Endothelial cell of umbilical vein (primary cell): ENCODE measurements at places on chromosomes 11 and 22. TPM values are rescaled to one million over a fixed set of nuclear protein-coding genes. Genes with fewer than 3 reads are reported as not detected.

Gene BTBD10
- total RNA-seq, result 49.6 and 54.8 TPM in 2 replicates

DNA sequence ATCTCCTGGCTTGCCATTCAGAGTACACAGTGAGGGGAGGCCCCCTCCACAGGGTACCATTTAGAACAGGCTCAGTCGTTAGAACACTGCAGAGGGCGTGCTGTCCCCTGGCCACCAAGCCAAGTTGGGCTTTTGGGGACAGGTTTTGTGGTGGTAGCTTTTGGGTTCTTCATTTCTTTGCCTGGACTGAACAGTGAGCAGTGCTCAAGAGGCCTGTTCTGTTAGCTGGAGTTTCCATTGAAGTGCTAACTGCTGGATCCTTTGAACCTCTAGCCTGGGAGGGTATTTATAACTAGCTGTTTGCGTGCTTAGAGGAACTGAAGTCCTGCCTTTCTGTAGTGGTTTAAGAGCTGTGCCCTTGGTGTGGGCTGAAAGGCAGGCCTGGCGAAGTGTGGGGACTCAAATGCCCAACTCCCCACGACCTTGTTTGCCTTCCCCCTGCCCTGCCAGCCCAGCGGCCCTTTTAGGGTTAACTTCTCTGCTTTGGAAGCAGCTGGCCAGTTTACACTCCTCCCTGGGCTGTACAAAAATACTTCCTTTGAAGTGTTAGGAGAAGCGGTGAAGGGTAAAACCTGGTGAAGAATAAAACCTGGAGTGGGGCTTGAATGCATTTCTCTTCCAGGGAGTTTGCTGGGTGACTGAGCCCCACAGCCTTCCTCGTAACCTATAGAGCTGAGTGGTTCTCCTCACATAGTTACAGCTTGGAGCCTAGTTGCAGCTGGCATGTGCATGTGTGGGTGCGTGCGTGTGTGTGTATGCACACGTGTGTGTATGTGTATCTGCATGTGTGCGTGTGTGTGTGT is 34.6 kb downstream of the ZNRF3 start:
- DNase-seq, result no peak

Gene DDX6
- total RNA-seq, result 132 and 138 TPM in 2 replicates

- no peak for DNase-seq
These were observed 59.4 kb downstream of the PKNOX2 start for GRCh38 chr11:125223901-125224361.

DNA sequence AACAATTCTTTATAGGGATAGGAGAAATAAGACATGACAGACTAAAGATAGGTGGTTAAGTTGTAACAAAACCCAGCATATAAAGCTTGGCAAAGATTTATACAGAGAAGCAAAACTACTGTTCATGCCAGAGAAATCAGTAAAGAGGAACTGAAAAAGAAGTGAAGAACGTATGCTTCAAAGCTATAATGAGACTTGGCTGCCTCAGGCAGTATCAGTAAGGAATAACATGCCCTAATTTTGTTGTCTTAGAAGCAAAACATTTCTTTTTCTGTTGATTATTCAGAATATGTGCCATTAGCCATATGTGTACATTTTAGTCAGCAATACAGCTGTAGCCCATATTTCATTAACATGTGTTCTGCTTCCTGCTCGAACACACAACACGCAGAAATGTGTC is 403.2 kb downstream of the NELL1 start:
- no peak for DNase-seq

- no peak for DNase-seq
These were observed 13.2 kb downstream of the BARX2 start for GRCh38 chr11:129388824-129389223.

Gene VSIG10L2
- not detected in 2 replicates for total RNA-seq

GRCh38 chr11:120652705-120653335 is 141.3 kb downstream of the GRIK4 start:
- no peak for DNase-seq

DNA sequence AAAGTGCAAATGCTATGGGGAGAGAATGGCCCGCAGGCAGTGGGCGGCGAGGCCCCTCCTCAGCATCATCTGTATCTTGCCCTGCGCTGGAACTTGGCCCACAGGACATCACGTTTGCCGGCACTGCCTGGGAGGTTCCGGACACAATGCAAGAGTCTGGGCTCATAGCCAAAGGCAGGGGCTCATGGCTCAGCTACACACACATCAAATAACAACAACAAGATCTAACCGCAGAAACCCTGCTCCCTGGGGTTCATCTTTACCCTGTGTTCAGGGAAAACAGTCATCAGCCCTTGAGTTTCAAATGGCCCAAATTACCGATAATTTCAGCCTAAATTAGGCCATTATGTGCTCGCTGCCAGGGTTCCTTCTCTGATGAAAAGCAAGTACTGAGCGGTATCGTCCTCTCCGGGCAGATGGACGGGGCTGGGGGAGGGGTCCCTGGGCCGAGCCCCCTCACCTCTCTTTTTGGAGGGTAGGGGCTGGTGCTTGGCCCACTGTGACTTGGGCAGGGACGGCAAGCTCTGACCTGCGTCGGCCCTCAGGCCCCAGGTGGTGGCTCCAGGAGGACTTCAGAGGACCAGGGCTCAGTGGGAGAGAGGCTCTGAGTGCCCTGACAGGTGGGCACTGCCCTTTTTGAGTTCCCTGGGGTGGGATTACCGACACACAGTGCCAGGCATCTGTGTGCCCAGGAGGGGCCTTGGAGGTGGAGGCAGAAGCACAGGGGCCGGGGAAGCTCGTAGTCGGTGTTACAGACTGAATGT is 25.0 kb upstream of the GAL start:
- DNase-seq, result peak; percentile 91

DNA sequence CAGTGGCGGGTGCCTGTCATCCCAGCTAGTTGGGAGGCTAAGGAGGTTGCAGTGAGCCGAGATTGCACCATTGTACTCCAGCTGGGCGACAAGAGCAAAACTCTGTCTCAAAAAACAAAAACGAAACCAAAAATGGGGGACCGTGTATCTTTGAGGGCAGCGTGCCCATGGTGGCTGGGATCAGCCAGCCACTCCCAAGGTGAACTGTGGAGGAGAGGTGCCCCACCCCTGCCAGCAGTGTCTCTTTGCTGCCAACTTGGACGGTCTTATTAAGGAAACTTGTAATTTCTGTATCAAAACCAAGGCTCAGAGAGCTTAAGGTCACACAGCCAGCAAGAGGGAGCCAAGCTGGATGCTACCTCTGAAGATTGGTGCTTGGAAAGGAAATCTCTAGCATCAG is 147.7 kb downstream of the CACNA1I start:
- no peak for DNase-seq

Gene WNT7B
- not detected in 2 replicates for total RNA-seq

DNA sequence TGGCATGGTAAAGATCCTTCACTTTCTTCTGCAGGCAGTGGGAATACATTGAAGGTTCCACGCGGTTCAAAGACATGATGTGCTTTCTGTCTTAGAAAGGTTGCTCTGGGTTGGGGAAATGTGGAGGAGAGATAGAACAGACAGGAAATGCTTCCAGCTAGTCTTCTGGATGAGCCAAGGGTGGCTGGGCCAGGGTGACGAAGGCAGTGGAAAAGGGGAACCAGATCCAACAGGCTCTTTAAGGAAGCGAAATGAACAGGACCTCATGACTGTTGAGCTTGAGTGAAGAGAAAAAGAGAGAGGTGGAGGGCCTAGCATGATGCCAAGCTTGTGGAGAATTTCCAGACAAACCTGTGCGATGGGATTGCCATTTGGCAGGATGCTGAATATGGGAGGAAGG is 56.4 kb upstream of the LMO1 start:
- no peak for DNase-seq

- DNase-seq, result no peak
These were observed 34.1 kb upstream of the TLCD5 start for GRCh38 chr11:120290956-120291355.

Gene OR8G5
- not detected in 2 replicates for total RNA-seq

DNA sequence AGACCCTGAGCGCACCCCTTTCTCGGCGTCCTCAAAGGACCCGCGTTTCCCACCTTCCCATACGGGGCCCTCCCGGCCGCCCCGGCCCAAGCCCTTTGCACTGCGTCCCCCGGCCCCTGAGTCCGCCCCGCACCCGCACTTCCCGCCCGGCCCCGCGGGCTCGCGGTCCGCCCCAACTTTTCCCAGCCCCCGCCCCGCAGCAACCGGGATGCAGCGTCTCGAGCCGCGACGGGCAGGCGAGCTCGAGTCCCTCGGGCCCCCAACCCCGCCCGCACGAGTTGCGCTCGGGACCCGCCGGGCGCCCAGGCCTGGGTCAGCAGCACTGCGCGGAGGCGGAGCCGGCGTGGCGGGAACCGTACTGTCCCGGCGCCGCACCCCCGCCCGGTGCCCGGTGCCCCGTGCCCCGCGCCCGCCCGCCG is 371 bp downstream of the SMCO4 start:
- DNase-seq, result peak; percentile 22

DNA sequence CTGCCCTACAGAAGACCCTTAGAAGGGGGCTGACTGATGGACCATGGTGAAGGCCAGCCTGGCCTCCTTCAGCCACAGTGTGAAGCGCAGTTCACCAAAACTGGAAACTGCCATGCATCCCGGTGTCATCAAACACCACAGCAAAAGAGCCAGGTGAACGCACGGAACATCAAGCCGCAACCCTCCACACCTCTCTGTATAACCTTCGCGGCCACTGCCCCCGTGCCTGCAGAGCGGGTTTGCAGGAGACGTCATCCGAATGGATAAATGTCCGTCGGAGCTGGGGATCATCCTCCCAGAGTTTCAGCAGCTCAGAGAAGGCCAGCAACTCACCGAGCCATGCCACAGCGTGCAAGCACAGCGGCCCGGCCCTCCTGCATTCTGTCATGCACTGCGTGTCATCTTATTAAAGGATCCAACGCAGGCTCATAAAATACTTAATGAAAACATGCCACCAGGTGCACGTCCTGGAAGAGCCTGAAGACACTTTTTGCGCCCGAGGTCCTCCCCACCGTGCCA is 309.9 kb downstream of the BRD1 start:
- DNase-seq, result no peak
